PC-9 (cell line): ENCODE measurements at places on chromosomes 13 and 19. TPM values are rescaled to one million over a fixed set of nuclear protein-coding genes. Genes with fewer than 3 reads are reported as not detected.

Gene FXYD7
- not detected in 2 replicates for total RNA-seq

GRCh38 chr13:30715837-30716236 lies 19.5 kb upstream of the ALOX5AP start:
- no peak overlapping the region for H3K4me3 ChIP-seq
- peaks cover 43% of the 10 kb centered on the region for H3K4me1 ChIP-seq
- H3K27ac ChIP-seq: no peak overlapping the region

DNA sequence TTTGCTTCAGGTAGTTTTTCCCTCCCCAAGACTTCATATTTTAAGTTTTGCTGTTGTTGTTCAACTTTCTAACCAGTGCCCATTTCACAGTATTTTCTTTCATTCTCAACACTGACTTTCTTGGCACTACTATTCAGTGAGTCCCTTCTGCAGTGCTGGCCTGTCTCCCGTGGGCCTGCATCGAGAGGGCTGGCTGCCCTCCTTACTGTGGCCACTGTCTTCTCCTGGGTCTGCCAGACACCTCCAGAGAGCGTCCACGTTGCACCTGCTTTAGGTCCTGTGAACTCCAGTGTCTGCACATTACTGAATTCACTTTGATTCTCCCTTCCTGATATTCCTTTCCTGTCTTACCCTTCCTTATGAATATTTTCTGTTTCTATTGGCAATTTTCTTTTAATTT lies 27.3 kb downstream of the COL4A1 start:
- peaks cover 23% of the 10 kb centered on the region for H3K4me1 ChIP-seq
- H3K36me3 ChIP-seq: no peaks in the 10 kb centered on the region

Gene KCNC3
- total RNA-seq: 9.0 and 9.4 TPM in 2 replicates

GRCh38 chr13:52034616-52035226 lies 10.2 kb downstream of the UTP14C start:
- no peak overlapping the region for H3K27ac ChIP-seq
- no peaks in the 10 kb centered on the region for H3K36me3 ChIP-seq
- DNase-seq: no peak
- no peaks in the 10 kb centered on the region for H3K27me3 ChIP-seq
- no peaks in the 10 kb centered on the region for H3K4me1 ChIP-seq
- H3K4me3 ChIP-seq: no peak overlapping the region

DNA sequence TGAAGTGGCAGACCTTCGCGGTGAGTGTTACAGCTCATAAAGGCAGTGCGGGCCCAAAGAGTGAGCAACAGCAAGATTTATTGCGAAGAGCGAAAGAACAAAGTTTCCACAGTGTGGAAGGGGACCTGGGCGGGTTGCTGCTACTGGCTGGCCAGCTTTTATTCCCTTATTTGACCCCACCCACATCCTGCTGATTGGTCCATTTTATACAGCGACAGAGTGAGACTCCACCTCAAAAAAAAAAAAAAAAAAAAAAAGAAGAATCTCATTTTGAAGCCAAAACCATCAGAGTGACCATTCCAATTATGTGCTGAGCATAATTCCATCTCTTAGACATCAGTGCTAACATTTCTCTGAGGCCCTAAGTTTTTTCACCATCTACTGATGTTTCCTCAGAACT lies 1.9 kb upstream of the ZNF552 start:
- H3K36me3 ChIP-seq: 0 out of 2 replicates have a peak, but pooled peaks cover 8% of the 10 kb centered on the region
- DNase-seq: no peak
- H3K4me3 ChIP-seq: no peak overlapping the region
- no peaks in the 10 kb centered on the region for H3K27me3 ChIP-seq
- H3K4me1 ChIP-seq: peaks cover 30% of the 10 kb centered on the region
- H3K27ac ChIP-seq: no peak overlapping the region

DNA sequence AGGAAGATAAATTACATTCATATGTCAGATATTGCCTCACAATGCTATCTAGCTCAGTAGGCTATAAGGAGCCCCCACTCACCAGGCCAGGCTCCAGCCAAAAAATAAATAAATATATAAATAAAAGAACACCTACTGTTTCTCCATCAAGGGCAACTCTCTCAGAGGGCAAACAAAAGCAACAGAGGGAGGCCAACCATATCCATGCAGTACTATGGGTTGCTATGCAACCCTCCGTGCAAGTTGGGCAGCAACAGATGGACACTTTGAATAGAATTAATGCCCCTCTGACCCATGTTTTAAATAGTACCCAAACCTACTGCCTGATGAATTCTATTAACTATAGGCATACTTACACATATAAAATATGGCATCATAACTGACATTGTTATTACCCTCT lies 279.8 kb upstream of the EDNRB start:
- peaks cover 8% of the 10 kb centered on the region for H3K4me1 ChIP-seq
- H3K36me3 ChIP-seq: no peaks in the 10 kb centered on the region
- H3K4me3 ChIP-seq: no peak overlapping the region
- no peak overlapping the region for H3K27ac ChIP-seq

Gene TNFSF9
- 8.4 and 11.2 TPM in 2 replicates for total RNA-seq

Gene WDFY2
- total RNA-seq: 14.1 and 14.3 TPM in 2 replicates

- no peaks in the 10 kb centered on the region for H3K36me3 ChIP-seq
- DNase-seq: no peak
- H3K4me3 ChIP-seq: no peak overlapping the region
- H3K4me1 ChIP-seq: no peaks in the 10 kb centered on the region
- H3K27ac ChIP-seq: no peak overlapping the region
Observed at GRCh38 chr13:69946511-69946910, 161.1 kb upstream of the ATXN8OS start.

GRCh38 chr19:39310558-39311311 lies 9.9 kb downstream of the LRFN1 start:
- no peak for DNase-seq
- no peaks in the 10 kb centered on the region for H3K4me1 ChIP-seq
- no peaks in the 10 kb centered on the region for H3K27me3 ChIP-seq

DNA sequence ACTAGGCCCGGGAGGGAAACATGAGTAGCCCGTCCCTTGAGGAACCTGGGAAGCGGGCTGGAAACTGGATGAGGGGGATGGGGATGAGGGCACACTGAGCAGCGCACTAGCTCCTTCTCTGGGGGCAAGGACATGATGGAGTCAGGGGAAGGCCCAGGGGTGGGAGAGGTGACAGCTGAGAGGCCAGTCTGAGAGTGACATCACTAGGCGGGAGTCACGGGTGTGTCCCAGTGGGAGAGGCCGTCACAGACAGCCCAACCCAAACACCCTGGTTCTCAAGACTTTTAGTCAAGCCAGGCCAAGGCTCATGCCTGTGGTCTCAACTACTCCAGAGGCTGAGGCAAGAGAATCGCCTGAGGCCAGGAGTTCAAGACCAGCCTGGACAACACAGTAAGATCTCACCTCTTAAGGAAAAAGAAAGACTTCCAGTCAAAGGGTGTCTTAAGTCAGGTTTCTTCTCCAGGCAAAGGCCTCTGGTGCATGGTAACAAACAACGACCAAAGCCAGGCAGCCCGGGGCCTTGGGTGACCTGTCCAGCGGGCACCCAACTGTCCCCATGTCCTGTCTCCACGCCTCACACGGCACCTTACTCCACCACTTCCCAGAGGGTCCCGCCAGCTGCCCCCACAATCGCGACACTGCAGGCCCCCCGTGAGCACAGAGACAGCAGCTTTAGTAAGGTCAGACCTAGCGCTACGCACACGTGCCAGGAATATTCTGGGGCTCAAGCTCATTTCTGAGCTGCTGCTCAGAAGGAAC lies 25.5 kb upstream of the TIMM44 start:
- H3K36me3 ChIP-seq: peaks cover 22% of the 10 kb centered on the region
- no peaks in the 10 kb centered on the region for H3K4me1 ChIP-seq
- H3K27ac ChIP-seq: no peak overlapping the region
- H3K27me3 ChIP-seq: no peaks in the 10 kb centered on the region
- H3K4me3 ChIP-seq: no peak overlapping the region
- DNase-seq: no peak

Gene GPC5
- not detected in 2 replicates for total RNA-seq

DNA sequence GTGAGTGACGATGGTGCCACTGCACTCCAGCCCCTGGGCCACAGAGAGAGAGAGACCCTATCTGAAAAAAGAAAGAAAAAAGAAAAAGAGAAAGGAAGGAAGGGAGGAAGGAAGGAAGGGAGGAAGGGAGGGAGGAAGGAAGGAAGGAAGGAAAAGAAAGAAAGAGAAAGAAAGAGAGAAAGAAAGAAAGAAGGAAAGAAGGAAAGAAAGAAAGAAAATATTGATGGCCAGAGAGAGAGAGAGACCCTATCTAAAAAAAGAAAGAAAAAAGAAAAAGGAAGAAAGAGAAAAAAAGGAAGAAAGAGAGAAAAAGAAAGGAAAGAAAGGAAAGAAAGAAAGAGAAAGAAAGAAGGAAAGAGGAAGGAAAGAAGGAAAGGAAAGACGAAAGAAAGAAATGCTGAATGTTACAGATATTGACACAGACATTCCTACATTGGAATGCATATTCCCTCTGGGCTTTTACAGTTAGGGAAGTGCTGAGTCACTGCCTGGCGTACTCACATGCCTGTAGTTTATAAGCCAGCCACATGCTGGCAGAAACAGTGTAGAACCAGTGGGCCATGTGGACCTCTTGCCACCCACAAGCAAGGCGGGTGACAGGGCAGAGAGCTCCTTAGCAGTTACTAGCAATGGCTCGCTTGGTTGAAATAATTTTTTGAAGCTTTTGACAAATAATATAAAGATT lies 34.6 kb upstream of the SLC46A3 start:
- no peaks in the 10 kb centered on the region for H3K36me3 ChIP-seq
- H3K4me1 ChIP-seq: peaks cover 16% of the 10 kb centered on the region
- peak overlapping the region; percentile 74 for H3K27ac ChIP-seq

Gene KANK3
- total RNA-seq: 0.37 and 1.6 TPM in 2 replicates

Gene MAB21L1
- not detected in 2 replicates for total RNA-seq

GRCh38 chr19:13993590-13994300 lies 12.4 kb downstream of the RFX1 start:
- no peak overlapping the region for H3K4me3 ChIP-seq
- H3K4me1 ChIP-seq: peaks cover 8% of the 10 kb centered on the region; the same call in 1 of the 2 replicates

Gene C2CD4C
- 1.2 and 2.1 TPM in 2 replicates for total RNA-seq

DNA sequence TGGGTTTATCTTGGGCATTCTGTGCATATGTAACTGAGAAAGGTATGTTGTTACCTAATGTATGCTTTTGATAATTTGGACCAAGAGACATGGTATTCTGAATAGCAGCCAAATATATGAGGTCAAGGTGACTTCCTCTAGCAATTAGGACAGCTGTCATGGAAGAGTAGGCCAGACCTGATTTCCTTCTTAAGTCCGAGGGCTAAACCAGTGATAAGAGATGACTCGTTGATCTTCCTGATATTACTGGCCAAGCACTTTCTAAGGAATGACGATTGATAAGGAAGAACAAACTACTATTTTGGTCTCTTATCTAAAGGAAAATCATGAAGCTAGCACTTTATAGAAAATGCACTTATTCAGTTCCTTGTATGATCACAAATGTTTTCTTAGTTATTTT lies 42.7 kb downstream of the ARHGAP35 start:
- H3K27ac ChIP-seq: peak overlapping the region; percentile 95
- H3K4me3 ChIP-seq: peak overlapping the region; percentile 32; the same call in 1 of the 2 replicates
- H3K36me3 ChIP-seq: peaks cover 7% of the 10 kb centered on the region; the same call in 1 of the 2 replicates
- no peaks in the 10 kb centered on the region for H3K27me3 ChIP-seq

Gene MTUS2
- total RNA-seq: not detected in 2 replicates

DNA sequence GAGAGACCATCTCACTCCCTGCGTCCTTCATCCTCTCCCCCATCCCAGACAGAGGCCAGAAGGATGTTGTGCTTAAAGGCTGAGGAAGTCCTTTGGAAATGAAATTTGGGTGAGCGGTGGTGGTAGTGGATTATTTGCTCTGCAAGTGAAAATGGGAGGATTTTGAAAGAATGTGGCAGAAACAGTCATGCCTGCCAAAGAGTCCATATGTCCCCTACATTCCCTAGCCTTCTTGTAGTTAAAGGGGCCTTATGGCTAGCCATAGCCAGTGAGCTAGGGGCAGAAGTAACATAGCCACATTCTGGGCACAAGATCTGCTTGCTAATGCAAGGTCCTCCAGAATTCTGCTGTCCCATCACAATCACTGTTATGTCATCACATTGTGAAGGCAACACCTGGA lies 360.2 kb upstream of the TSHZ3 start:
- DNase-seq: no peak
- H3K4me3 ChIP-seq: no peak overlapping the region
- no peaks in the 10 kb centered on the region for H3K4me1 ChIP-seq
- peaks cover 11% of the 10 kb centered on the region; the same call in 1 of the 2 replicates for H3K27me3 ChIP-seq

DNA sequence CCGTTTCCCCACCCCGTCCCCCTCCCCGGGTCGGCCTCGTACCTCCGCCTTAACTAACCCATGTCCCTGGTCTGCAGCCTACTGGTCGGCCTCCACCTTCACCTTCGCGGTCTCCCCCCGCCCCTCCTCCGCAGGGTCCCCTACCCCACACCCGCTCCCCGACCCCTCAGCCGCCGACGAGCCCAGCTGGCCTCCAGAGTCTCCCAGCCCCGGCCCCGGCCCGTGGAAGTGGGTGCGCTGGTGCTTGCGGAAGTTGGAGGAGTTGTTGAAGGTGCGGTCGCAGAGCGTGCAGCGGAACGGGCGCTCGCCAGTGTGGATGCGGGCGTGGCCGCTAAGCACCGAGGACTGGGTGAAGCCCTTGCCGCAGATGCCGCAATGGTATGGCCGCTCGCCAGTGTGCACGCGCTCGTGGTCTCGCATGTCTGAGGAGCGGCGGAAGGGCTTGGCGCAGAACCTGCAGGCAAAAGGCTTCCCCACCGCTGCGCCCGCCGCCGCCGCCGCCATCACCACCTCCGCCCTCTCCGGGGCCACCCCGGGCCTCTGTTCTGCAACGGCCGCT lies 2.6 kb downstream of the ZNF784 start:
- no peaks in the 10 kb centered on the region for H3K27me3 ChIP-seq
- H3K4me1 ChIP-seq: peaks cover 14% of the 10 kb centered on the region
- H3K27ac ChIP-seq: no peak overlapping the region
- no peak for DNase-seq

DNA sequence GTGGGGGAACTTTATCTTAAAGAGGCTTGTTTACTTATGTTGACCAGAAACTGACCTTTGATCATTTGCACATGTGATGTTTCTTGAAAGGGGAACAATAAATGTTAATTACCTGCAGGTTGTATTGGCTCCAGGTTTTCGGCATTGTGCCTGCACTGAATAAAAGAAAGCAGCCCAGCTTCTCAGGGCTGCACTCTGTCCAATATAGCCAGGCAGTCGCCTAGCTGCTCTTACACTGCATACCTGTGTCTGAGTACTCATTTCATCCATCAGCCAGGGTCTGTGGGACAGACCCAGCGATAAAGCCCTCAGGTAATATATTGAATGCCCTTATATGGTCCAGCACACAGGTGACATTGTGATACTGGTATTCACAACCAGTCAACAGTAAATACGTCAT lies 8.9 kb upstream of the ZNF726 start:
- H3K4me1 ChIP-seq: no peaks in the 10 kb centered on the region
- H3K4me3 ChIP-seq: no peak overlapping the region
- H3K27ac ChIP-seq: no peak overlapping the region
- no peaks in the 10 kb centered on the region for H3K27me3 ChIP-seq

Gene IGFL3
- total RNA-seq: 0.96 TPM in 1 of 2 replicates, not detected in the other

GRCh38 chr19:35569281-35569781 lies 5.9 kb upstream of the ATP4A start:
- H3K4me1 ChIP-seq: no peaks in the 10 kb centered on the region
- no peak overlapping the region for H3K4me3 ChIP-seq
- H3K27ac ChIP-seq: no peak overlapping the region
- peaks cover 27% of the 10 kb centered on the region for H3K27me3 ChIP-seq

DNA sequence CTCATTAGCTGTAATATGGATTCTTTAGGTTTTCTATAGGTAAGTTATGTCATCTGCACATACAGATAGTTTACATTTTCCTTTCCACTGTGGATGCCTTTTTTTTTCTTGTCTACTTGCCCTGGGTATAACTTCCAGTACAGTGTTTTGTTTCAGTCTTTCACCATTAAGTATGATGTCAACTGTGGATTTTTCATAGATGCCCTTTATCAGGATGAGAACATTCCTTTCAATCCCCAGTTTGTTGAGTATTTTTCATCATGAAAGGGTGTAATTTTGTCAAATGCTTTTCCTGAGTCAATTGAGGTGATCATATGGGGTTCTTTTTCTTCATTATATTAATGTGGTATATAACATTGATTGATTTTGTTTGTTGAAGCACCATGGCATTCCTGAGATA lies 43.6 kb upstream of the SACS start:
- H3K4me1 ChIP-seq: no peaks in the 10 kb centered on the region
- no peak for DNase-seq
- H3K4me3 ChIP-seq: no peak overlapping the region
